ENCODE measurements at places on chromosomes 6 and 20.

DNA sequence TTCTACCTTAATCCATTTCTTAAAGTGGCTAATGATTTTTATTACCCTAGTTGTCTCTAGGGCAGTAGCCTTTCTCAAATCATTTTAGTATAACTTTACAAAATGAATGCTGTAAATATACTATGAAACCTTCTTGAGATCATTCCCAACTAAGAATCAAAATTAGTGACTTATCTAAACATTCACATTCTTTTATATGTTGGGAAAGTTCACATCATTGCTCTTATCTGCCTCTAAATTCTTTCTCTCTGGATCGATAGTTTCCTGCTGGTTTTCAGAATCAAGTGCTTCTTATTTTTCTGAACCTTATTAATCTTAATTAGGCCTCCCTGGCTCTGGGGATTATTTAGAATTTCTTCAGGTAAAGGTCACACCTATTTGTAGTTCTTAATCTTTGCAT is 126.8 kb downstream of the BCKDHB start:
- DNase-seq = no peak

- DNase-seq = no peak
Observed at GRCh38 chr6:40163924-40164323, 229.7 kb upstream of the MOCS1 start.

GRCh38 chr6:66328200-66328599 is 621.2 kb upstream of the EYS start:
- no peak for DNase-seq

- no peak for DNase-seq
Observed at GRCh38 chr6:115767931-115768330, 292.8 kb downstream of the FRK start.

GRCh38 chr6:39269961-39270360 is 40.7 kb upstream of the KCNK5 start:
- no peak for DNase-seq

DNA sequence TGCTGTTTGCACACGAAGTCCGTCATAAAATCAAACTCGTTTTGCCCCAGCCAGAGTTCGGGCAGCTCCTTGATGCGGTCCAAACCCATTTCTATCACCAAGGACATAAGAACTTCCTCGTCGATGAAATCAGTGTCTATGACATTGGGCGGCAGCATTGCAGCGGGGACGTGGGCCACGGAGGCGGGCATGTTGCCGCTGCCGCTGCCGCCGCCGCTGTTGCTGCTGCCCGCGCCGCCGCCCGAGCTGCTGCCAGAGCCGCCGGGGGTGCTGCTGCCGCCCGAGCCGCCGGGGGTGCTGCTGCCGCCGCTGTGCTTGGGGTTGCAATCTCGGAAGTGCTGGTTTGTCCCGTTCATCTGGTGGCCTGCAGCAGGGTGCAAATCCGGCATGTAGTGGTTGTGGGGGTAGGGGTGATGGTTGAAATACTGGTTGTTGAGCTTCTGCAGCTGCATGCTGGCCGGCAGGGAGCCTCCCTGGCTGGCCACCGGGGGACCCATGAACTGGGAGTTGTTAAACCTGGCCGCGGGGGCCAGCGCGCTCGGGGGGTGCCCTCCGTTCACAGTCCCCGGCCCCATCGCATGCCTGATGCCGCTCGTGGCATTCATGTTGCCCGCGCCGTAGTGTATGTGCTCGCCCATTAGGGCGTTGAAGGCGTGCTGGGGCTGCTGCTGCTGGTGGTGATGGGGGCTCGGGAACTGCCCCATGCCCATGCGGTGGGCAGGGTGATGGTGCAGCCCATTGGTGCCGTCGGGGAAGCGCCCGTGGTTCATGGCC is 1.1 kb downstream of the CITED2 start:
- DNase-seq = no peak

DNA sequence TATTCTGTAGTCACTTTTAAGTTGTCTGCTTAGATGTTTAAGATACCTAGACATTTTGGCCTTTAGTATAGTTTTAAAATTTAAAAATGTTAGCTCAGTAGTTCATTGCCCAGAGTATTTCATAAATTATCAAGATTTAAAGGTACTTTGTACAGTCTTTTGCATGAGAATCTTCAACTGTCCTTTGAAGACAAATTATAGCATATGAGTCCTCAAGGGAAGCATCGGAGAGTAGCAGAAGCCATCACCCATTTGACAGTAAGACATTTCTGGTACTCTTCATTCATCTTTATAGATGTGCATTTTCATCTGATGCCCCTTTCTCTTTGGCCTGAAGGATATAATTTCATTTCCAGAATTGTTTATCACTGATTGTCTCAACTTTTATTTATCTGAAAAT is 89.5 kb downstream of the NCOA3 start:
- DNase-seq = no peak

DNA sequence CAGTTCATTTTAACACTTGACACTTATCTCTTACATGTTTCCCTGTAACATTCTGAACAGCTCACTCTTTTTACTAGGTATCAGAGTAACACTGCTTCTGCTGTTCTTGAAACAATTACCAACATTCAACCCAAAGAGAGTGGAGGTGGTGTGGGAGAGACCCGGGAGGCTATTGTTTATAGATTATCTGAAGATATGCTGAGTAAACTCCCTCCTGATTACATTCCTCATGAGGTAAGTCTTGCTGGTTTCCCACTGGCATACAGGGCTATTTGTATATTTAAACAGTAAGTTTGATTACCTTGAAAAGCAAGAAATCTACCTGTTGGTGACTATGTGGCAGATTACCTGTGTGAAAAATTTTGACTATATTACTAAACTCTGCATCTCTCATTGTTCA is 39.8 kb upstream of the GLP1R start:
- DNase-seq = no peak

DNA sequence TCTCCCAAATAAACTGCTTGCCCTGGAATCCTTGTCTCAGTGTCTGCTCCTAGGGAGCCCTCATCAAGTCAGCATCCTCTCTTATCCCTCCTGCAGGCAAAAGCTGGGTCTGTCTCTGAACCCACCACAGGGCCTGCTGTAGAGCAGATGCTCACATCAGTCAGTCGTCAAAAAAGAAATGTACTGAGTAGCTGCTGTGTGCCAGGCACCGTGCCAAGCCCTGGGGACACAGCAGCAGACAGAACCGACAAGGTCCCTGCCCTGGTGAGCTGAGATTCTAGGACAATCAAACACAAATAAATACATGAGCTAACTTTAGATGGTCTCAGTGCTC is 68.5 kb downstream of the EYA2 start:
- DNase-seq = no peak

GRCh38 chr6:23663652-23664051 is 462.4 kb upstream of the NRSN1 start:
- DNase-seq = no peak

DNA sequence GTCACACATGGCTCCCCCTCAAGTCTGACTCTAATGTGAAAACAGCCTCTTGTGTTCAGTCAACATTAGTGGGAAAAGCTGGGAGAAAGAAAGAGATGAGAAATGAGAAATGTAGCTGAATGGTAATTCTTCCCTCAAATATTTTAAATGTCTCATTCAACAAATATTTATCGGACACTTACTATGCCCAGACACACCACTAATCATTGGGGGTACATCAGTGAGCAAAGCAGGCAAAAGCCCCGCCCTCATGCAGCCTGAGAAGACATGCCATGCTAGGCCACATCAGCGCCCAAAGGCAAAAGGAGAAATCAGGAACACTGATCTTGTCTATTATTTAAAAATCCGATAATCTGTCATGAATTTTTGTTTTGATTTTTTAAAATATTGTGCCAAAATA is 89.9 kb upstream of the ASF1A start:
- no peak for DNase-seq

- no peak for DNase-seq
Observed at GRCh38 chr20:45098103-45098773, 2.7 kb downstream of the KCNS1 start.

DNA sequence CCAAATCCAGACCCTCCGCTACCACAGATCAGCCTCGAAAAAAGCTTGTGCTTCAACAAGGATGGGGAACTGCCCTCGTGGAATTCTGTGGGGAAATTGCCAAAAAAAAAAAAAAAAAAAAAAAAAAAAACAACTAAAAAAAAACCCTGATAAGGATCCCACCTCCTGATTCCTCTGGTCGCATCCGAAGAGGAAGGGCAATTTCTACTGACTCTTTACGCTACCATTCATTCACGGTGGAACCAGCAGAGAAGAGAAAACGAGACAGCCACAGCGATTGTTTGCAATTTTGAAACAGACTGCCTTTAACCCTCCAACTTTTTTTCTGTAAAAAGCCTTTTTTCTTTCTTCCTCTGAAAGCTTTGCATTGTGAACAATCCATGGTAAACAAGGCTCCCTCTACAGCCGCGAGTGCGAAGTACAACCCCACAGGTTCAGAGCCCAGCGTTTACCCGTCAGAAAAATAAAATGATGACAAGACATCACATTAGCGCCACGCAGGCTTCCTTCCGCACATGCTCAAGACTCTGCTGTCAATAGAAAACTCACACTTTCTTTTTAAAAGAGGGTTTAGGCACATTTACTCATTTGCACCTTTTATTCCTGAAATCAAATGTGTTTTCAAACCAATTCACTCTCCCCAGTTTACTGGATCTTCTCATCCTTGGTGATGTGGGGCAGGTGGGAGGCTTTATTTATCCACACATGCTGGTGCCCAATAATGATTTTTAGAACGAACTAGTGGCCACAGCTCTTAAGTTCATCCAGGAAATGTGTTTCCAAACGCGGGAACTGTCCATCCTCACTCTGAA is 100.0 kb downstream of the NOL4L start:
- no peak for DNase-seq

GRCh38 chr6:36324191-36324590 is 12.5 kb downstream of the BNIP5 start:
- DNase-seq = no peak

All from D721Med (cell line).